GM23248 (cell line): ENCODE measurements at places on chromosomes 1 and 21. TPM values are rescaled to one million over a fixed set of nuclear protein-coding genes. Genes with fewer than 3 reads are reported as not detected.

DNA sequence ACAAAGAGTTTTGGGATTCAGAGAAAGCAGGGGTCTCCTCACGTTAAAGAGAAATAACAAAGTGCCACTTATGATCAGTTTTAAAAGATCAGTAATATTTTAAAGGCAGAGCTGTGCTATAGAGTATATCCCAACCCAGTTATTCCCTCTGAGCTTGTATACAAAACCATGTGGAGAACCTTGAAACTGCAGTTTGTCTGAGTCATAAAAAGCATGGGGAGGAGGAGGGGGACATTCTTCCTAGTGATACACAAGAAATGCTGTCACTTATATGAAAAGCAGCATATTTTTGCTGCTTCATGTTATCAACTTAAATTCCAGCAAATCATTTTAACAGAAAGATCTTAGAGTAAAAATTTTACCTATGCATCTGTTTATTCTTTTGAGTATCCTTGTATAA lies 244.5 kb downstream of the GPR52 start:
- DNase-seq: peak; percentile 41
- no peaks in the 10 kb centered on the region for H3K27me3 ChIP-seq
- 0 out of 2 replicates have a peak, but pooled peaks cover 6% of the 10 kb centered on the region for H3K4me1 ChIP-seq
- H3K27ac ChIP-seq: no peak overlapping the region
- H3K4me3 ChIP-seq: no peak overlapping the region
- no peaks in the 10 kb centered on the region for H3K36me3 ChIP-seq

The GPR3 gene
- 1.6 and 1.8 TPM in 2 replicates for polyA plus RNA-seq

The CCDC27 gene
- polyA plus RNA-seq: not detected in 2 replicates

- H3K4me3 ChIP-seq: no peak overlapping the region
- 0 out of 2 replicates have a peak, but pooled peaks cover 8% of the 10 kb centered on the region for H3K27me3 ChIP-seq
Observed at GRCh38 chr1:171032822-171033702, 57.6 kb upstream of the FMO3 start.

The FYB2 gene
- polyA plus RNA-seq: not detected in 2 replicates

GRCh38 chr1:44543064-44543744 lies 131.1 kb downstream of the TMEM53 start:
- no peak overlapping the region for H3K27ac ChIP-seq
- H3K36me3 ChIP-seq: no peaks in the 10 kb centered on the region
- peaks cover 75% of the 10 kb centered on the region for H3K27me3 ChIP-seq
- DNase-seq: no peak

- DNase-seq: peak; percentile 6
- peaks cover 75% of the 10 kb centered on the region for H3K36me3 ChIP-seq
- H3K27me3 ChIP-seq: no peaks in the 10 kb centered on the region
- no peak overlapping the region for H3K4me3 ChIP-seq
Observed at GRCh38 chr21:37165586-37165985, 92.5 kb downstream of the TTC3 start.

The C1orf167 gene
- 0.43 TPM in 1 of 2 replicates, not detected in the other for polyA plus RNA-seq

GRCh38 chr1:81681114-81681513 lies 119.6 kb upstream of the ADGRL2 start:
- no peak overlapping the region for H3K4me3 ChIP-seq
- H3K36me3 ChIP-seq: no peaks in the 10 kb centered on the region
- DNase-seq: no peak
- H3K4me1 ChIP-seq: peaks cover 37% of the 10 kb centered on the region
- no peaks in the 10 kb centered on the region for H3K27me3 ChIP-seq

DNA sequence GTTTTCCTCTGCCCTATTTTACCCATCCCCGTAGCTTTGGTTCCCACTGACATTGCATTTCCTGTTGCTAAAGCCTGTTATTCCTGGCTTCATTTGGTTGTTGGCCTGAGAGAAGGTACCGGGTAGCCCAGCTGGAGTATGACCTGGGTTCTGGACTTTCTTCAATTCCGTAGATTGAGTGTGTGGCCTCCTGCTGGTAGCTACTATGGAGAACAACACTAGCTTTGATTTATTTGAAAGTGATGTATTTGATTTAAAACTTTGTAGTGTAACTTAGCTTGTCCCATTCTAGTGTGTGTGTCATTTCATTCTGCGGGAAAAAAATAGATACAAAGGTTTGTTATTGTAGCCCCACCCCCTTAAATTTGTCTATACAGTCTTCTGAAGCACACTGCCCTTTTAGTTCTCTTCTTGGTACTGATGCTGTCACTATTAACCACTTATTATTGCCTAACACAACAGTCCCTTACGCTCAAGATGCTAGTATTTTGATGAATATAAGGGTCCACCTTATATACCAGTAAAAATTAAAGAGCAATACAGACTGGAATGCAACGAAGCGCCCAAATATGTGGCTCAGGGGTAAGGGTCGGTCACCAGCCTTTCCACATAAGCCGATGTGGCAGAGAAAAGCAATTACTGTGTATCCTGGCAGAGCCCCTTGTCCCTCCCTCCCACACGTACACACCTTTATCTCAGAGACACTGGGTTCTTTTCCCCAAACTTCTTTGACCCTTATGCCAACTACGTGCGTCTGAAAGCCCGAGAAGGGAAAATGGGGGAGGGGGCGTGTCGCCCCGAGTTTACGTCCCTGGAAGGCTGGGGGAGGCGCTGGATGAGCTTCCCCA lies 643 bp upstream of the MOV10 start:
- H3K36me3 ChIP-seq: peaks cover 32% of the 10 kb centered on the region
- peak overlapping the region; percentile 84 for H3K4me3 ChIP-seq
- H3K27ac ChIP-seq: peak overlapping the region; percentile 74
- H3K27me3 ChIP-seq: no peaks in the 10 kb centered on the region

- no peak overlapping the region for H3K27ac ChIP-seq
- H3K4me3 ChIP-seq: no peak overlapping the region
- H3K4me1 ChIP-seq: no peaks in the 10 kb centered on the region
- H3K36me3 ChIP-seq: no peaks in the 10 kb centered on the region
- H3K27me3 ChIP-seq: no peaks in the 10 kb centered on the region
- no peak for DNase-seq
Observed at GRCh38 chr1:238664139-238664538, 722.2 kb upstream of the CHRM3 start.

- peak overlapping the region; percentile 48 for H3K4me3 ChIP-seq
- H3K36me3 ChIP-seq: no peaks in the 10 kb centered on the region
- no peaks in the 10 kb centered on the region for H3K27me3 ChIP-seq
- 0 out of 2 replicates have a peak, but pooled peaks cover 4% of the 10 kb centered on the region for H3K4me1 ChIP-seq
- H3K27ac ChIP-seq: no peak overlapping the region
- DNase-seq: peak; percentile 20
Observed at GRCh38 chr1:21436488-21437340, 3.2 kb upstream of the NBPF3 start.

DNA sequence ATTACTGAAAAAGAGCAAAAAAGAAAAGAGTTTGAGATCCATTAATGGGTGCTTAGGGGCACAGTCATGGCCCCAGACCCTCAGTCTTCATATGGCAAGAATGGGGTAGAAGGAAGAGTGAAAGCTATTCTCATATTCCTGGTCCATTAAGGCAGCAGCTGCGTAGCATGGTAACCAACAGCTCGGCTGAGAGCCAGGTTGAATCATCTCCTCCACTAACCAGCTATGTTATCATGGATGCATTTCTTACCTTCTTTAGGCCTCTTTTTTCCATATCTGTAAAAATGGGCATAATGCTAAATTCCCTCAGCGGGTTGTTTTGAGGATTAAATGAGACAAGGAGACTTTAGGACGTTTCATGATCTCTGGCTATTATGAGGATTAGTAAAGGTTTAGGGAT lies 15.0 kb upstream of the SARS1 start:
- peak; percentile 36 for DNase-seq
- H3K27me3 ChIP-seq: no peaks in the 10 kb centered on the region
- peaks cover 24% of the 10 kb centered on the region for H3K4me1 ChIP-seq
- no peaks in the 10 kb centered on the region for H3K36me3 ChIP-seq
- peak overlapping the region; percentile 89 for H3K27ac ChIP-seq

DNA sequence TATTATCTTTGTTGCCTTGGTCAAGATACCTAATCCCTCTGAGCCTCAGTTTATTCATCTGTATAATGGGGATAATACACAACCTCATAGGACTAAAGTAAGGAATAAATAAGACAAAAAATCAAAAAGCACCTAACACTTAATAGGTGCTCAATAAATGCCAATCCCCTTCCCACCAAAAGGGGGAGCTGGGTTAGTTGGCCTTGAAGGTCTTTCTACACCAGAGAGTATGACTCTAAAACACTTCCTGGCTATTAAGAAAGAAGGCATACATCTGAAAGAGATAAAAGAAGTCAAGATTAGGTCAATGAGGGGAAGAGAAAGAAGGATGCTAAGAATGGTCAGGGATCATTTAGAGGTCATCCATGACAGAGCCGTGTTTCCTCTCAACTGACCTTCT lies 11.1 kb downstream of the VSIG8 start:
- no peaks in the 10 kb centered on the region for H3K36me3 ChIP-seq
- H3K27ac ChIP-seq: no peak overlapping the region
- H3K4me1 ChIP-seq: peaks cover 33% of the 10 kb centered on the region
- no peak for DNase-seq

The SPRR1B gene
- polyA plus RNA-seq: not detected in 2 replicates

The PDE9A gene
- not detected in 2 replicates for polyA plus RNA-seq

The CFAP74 gene
- polyA plus RNA-seq: not detected in 2 replicates

GRCh38 chr1:13593511-13594131 lies 10.0 kb downstream of the PDPN start:
- H3K27me3 ChIP-seq: no peaks in the 10 kb centered on the region
- H3K27ac ChIP-seq: peak overlapping the region; percentile 91
- peaks cover 18% of the 10 kb centered on the region for H3K4me1 ChIP-seq
- no peaks in the 10 kb centered on the region for H3K36me3 ChIP-seq

DNA sequence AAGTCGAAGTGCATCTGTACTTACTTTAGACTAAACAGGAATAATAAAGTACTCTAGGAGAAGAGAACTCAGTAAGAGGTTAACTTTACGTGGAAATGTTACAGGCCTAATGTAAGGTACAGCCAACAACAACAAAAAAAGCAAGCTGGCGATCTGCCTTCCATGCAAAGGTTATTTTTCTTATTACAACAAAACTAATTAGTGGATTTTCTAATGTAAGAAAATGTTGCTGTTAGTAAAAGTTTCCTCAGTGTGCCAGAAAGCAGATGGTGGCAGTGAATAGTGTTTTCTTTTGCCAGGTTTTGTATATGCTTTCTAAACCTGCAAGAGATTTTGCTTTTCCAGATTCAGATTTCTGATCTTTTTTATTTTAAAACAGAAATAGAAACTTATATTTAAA lies 179.2 kb downstream of the NFIA start:
- H3K27ac ChIP-seq: no peak overlapping the region
- H3K36me3 ChIP-seq: no peaks in the 10 kb centered on the region
- H3K4me3 ChIP-seq: no peak overlapping the region
- DNase-seq: no peak
- no peaks in the 10 kb centered on the region for H3K4me1 ChIP-seq
- H3K27me3 ChIP-seq: no peaks in the 10 kb centered on the region

The LPAR3 gene
- not detected in 2 replicates for polyA plus RNA-seq

GRCh38 chr1:78142736-78143135 lies 97.0 kb downstream of the GIPC2 start:
- peaks cover 17% of the 10 kb centered on the region for H3K4me1 ChIP-seq
- H3K4me3 ChIP-seq: no peak overlapping the region
- no peaks in the 10 kb centered on the region for H3K27me3 ChIP-seq
- H3K27ac ChIP-seq: no peak overlapping the region
- no peak for DNase-seq

- DNase-seq: no peak
- no peak overlapping the region for H3K27ac ChIP-seq
- peaks cover 33% of the 10 kb centered on the region; the same call in 1 of the 2 replicates for H3K27me3 ChIP-seq
- no peaks in the 10 kb centered on the region for H3K36me3 ChIP-seq
- H3K4me1 ChIP-seq: no peaks in the 10 kb centered on the region
Observed at GRCh38 chr1:3134381-3135072, 65.5 kb downstream of the PRDM16 start.

- DNase-seq: peak; percentile 50
- no peaks in the 10 kb centered on the region for H3K27me3 ChIP-seq
- no peak overlapping the region for H3K27ac ChIP-seq
- H3K4me3 ChIP-seq: no peak overlapping the region
- no peaks in the 10 kb centered on the region for H3K36me3 ChIP-seq
- H3K4me1 ChIP-seq: peaks cover 33% of the 10 kb centered on the region
Observed at GRCh38 chr1:156812293-156812990, 4.2 kb downstream of the SH2D2A start.

GRCh38 chr1:35660581-35661473 lies 19.5 kb upstream of the PSMB2 start:
- no peaks in the 10 kb centered on the region for H3K27me3 ChIP-seq
- DNase-seq: peak; percentile 56
- no peaks in the 10 kb centered on the region for H3K36me3 ChIP-seq
- H3K27ac ChIP-seq: no peak overlapping the region
- H3K4me1 ChIP-seq: peaks cover 13% of the 10 kb centered on the region

DNA sequence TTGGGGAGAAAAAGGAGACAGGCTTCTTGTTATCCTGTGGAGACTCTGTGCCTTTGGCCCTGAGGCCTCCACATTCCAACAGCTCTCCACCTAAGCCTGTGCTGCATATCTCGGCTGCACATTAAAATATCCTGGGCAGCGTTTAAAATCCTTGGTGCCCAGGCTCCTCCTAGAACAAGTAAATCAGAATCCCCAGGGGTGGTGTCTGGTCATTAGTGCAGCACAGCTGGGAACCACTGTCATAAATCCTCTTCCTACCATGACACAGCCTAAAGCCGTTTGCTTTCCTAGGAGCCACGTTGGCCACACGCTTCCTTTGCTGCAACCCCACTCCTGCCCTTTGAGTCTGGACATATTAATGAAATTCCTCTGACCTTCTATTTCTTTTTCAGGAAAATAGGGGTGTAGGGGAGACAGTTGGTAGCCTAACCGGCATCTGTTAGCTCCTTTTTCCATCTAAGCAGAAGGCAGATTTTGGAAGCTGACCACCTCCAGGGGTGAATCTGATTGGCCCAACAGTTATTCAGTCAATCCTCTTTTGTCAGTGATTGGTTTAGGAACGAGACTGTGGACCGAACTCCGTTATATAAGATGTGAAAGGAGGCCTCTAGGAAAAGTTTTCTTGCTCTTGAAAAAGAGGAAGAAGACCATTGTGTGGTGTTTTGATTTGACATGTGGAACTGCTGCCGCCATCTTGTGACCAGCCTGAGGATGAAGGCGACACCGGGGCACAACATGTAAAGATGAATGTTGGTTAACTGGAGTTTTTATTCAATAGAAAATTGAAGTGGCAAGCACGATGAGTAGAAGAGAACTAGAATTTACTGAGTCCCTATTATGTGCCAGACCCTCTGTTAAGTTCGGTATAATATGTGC lies 41.9 kb downstream of the JUN start:
- peaks cover 18% of the 10 kb centered on the region for H3K4me1 ChIP-seq
- H3K36me3 ChIP-seq: no peaks in the 10 kb centered on the region
- no peak overlapping the region for H3K4me3 ChIP-seq
- H3K27ac ChIP-seq: no peak overlapping the region

The OR2L3 gene
- polyA plus RNA-seq: not detected in 2 replicates

DNA sequence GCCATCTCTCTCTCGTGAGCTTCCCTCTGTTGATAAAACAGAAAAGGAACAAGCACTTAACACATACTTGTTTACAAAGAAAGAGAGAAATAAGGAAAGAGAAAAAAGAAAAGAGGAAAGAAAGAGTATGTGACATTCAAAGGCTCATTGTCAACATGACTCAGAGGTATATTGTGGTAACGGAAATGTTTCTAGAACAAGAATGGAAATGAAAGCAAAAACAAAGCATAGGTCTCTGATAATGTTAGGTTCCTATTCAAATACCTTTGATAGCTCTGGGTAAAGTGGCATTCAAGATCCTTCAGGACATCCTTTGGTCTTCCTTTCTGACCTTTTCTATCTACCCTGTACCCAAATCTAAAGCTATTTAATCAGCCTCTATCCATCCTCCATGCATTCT lies 67.4 kb upstream of the DMRTA2 start:
- no peak for DNase-seq
- H3K36me3 ChIP-seq: no peaks in the 10 kb centered on the region
- H3K4me3 ChIP-seq: no peak overlapping the region
- no peaks in the 10 kb centered on the region for H3K27me3 ChIP-seq
- H3K4me1 ChIP-seq: no peaks in the 10 kb centered on the region
